ENCODE measurements at places on chromosomes 1 and 21.

DNA sequence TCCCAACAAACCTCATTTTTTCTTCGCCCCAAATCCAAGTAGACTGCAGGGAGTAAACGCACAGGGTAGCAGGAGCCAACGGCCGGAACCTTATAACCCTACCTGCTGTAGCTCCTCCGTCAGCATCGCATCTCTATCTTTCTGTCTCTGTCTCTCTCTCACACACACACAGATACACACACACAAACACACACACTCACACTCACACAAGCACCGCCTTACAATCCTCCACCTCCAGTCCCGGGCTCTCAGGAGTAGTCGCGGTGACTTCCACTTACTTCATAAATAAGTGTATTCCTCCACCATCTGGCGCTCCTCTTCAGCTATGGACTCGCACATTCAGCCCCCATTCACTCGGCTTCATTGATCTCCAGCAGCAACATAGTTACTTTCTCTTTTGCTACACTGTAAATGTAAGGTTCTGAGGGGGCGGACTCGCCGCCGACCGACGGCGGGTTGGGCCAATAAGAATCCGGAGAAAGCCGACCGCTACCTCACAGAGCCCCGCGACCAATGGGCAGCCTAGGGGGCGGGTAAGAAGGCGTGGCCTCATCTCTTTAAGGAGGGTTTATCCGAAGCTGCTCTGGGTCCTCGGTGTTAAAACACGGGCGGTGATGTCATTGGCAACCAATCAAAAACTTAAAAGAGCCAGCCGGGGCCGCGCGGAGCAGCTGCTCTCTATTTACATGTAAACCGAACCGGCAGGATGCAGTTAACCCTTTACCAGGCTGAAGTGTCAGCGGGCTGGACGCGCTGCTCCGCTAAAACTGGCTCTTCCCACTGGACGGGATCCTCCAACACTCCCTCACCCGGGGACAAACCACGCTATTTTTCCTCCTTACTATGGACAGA, at the start of gene DUSP10:
TSS of gene DUSP10 (minus strand) at position 387 of the 852 bp plus-strand sequence. CDS start 2,345 bp downstream, outside the sequence.
- peak; percentile 100 for DNase-seq

DNA sequence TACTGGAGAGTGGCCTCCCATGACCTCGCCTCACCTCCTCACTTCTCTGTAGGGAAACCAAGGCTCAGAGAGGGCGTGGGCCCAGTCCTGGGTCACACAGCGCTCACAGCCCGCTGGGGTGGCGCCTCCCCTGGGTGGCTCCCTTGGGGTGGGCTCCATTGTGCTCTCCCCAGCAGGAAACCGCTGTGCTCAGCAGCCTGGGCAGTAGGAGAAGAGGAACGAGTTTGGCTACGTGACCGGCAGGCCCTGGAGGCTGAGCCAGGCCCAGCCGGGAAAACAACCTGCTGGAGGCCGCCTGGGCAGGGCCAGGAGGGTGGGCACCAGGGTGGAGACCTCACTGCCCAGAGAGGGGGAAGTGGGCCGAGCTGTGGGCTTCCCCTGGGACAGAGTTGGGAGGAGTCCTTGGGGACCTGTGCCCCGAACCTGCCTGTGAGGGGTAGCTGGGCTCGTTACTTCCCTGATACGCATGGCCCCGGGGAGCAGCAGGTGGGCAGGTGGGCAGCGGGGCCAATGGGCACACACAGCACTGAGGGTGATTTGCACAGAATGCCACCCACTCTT, 15.0 kb upstream of the FAM131C start:
- DNase-seq, result no peak

- no peak for DNase-seq
These were observed 114.7 kb downstream of the APP start for GRCh38 chr21:26055841-26056264.

- DNase-seq, result no peak
These were observed 16.4 kb upstream of the GOLT1A start for GRCh38 chr1:204230211-204230610.

DNA sequence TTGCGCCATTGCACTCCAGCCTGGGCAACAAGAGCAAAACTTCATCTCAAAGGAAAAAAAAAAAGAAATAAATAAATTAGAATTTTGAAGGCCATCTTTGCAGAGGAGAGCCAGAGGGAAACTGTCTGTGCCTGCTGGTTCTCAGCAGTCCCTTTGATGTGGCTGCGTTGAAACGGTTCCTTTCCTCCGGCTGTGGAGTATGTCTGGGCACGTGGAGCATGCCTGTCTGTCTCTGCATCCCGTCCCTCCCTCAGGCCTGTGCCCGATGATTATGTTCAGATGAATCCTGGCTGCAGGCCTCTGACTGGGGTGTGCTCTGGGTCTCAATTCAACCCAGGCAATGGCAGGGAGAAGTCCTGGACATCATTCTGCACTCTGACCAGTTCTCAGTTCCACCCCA, 33.4 kb downstream of the KIAA1614 start:
- DNase-seq, result no peak

GRCh38 chr1:22248746-22249145, 105.8 kb upstream of the WNT4 start:
- DNase-seq, result no peak

GRCh38 chr1:215825056-215825455, 258.0 kb downstream of the KCTD3 start:
- DNase-seq, result no peak

GRCh38 chr1:87915771-87916170, 587.1 kb downstream of the LMO4 start:
- DNase-seq, result no peak

DNA sequence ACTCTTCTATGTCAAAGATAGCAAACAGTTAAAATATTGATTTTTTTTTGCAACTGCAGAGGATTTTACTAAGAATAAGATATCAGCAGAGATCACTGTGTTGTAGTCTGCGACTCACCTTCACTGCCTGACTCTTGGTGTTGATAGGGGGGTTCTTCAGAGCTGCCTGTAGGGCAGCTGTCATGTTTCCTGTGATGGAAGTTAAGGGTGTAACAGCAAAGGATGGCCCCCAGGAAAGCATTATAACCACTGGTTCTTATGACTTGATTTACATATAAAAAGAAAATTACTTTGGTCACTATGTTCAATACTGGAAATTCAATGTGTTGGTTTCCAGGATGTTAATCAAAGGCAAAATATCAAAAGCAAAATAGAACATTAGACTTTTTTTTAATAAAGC, 2.6 kb downstream of the ARPC5 start:
- DNase-seq, result peak; percentile 23

DNA sequence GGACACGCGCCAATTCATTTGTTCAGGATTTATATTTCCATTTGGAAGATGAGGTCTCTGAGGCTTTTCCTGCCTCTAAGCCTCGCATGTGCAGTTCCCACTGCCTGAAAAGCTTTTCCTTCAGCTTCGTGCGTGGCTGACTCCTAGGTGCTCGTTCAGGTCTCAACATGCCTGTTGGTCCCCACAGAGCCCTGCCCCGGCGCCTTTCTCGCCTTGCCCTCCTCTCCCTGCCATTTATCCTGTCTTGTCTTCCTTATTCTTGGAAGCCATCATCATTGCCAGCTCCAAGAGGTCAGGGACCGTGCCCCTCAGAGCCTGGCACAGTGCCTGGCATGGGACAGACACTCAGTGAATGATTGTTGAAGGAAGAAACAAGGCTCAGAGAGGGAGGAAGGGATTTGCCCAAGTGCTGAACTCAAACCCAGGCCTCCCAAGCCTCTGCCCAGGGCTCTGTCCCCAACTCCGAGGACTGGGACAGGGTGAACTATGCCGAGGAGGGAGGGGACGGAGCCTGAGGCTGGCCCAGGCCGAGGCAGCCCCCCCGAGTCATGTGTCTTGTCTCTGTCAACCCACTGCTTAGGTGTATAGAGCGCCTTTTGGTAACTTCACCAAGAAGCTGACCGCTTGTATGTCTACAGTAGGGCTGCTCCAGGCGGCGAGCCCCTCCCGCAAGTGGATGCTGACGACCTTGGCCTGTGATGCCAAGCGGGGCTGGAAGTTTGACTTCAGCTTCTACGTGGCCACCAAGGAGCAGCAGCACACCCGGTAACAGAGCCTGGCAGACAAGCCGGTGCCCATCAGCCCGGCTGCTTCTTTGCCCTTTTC, 47.3 kb downstream of the DISP3 start:
- DNase-seq, result no peak

DNA sequence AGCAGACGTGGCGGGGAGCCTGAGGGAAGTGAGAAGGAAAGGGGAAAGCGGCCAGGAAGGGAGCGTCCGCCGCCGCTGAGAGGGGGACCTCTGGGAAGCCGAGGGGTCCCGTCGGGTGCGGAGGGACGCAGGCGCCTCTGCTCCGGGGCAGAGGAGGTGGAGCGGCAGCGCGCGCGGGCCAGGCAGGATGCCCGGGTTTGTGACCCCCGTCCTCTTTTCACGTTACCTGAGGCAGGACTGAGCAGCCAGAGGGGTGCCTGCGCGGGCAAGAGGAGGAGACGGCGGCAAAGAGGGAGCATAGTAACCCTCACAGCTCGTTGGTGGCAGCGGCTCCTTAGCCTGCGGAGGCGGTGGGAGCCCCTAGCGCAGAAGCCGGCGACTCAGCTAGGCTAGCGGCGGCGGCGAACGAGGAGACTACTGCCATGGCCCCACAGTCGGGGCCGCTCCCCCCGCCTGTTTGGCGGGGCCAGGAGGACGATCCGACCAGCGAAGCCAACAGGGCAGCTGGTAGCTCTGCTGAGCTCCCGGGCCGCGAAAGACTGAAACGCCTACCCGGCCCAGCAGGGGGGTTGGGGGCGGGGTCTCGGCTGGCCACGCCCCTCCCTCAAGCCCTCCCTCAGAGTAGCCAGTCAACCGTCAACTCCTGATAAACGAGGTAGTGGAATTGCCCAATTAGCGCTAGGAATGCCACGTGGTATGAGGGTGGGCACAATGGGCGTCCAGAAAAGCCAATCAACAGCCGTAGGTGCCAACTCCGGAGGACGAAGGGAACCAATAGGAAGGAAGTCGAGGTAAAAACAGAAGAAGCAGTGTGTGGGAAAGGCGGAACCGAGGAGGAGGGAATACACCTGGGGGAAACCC, at the start of gene TESK2:
TSS of gene TESK2 (minus strand) at position 538 of the 861 bp plus-strand sequence. CDS start 33,378 bp downstream, outside the sequence.
- peak; percentile 100 for DNase-seq

DNA sequence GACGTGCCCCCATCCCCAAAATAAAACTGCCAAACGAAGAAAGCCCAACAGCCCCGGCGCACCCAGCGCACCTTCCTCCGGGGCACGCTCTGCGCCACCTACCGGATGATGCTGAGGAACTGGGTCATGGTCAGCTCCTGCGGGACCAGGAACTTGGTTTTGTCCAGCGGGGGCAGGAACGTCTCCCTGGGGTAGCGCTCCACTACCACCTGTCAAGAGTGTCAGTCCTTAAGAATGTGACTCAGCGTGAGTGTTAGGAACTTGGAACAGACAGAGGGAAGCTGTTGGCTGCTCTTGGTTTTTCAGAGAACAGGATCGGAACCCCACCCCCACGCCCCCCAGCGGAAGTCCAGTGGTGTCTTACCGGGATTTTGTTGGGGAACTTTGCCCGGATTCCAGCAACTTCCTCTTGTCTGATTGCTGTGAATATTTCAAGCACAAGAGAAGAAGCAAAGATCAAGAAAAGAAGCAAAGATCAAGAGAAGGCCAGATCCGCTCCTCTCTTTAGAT, 431 bp downstream of the MAP1LC3C start:
- peak; percentile 42 for DNase-seq

- DNase-seq, result no peak
These were observed 378.9 kb downstream of the HHAT start for GRCh38 chr1:210707300-210708240.

GRCh38 chr1:152018537-152018936, 18.3 kb downstream of the S100A11 start:
- DNase-seq, result peak; percentile 10

DNA sequence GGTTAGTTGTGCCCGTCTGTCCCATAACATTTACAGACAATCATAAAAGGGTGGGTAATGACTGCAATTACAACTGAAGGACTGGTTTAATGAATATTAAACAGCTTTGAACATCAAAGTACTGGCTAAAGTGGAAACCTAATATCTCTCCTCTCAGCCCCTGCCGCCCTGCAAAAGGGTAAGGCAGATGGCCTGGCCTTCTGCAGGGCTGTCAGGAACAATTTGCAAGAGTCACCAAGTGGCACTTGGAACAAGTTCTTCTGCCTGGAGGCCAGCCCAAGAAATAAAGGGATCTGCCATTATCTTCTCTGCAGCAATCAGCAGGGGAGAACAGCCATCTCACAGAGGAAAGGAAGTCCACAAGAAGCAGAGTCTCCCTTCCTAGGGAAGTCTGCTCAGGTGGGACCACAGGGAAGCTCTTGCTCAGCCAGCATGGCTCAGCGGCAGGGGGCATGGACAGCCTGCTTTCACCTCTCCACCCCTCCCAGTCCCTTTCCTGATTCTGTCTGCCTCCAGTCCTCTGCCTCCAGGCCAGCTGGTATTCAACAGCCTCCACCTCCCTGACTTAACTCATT, 96.1 kb downstream of the TRABD2B start:
- no peak for DNase-seq

DNA sequence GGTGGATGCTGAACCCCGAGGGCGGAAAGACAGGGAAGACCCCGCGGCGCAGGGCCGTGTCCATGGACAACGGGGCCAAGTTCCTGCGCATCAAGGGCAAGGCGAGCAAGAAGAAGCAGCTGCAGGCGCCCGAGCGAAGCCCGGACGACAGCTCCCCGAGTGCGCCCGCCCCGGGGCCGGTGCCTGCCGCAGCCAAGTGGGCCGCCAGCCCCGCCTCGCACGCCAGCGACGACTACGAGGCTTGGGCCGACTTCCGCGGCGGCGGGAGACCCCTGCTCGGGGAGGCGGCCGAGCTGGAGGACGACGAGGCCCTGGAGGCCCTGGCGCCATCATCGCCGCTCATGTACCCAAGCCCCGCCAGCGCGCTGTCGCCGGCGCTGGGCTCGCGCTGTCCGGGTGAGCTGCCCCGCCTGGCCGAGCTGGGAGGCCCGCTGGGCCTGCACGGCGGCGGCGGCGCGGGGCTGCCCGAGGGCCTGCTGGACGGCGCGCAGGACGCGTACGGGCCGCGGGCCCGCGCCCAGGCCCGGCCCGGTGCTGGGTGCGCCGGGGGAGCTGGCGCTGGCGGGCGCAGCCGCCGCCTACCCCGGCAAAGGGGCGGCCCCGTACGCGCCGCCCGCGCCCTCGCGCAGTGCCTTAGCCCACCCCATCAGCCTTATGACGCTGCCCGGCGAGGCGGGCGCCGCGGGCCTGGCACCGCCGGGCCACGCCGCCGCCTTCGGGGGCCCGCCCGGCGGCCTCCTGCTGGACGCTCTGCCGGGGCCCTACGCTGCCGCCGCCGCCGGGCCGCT, 20.7 kb downstream of the FOXO6 start:
- peak; percentile 38 for DNase-seq

DNA sequence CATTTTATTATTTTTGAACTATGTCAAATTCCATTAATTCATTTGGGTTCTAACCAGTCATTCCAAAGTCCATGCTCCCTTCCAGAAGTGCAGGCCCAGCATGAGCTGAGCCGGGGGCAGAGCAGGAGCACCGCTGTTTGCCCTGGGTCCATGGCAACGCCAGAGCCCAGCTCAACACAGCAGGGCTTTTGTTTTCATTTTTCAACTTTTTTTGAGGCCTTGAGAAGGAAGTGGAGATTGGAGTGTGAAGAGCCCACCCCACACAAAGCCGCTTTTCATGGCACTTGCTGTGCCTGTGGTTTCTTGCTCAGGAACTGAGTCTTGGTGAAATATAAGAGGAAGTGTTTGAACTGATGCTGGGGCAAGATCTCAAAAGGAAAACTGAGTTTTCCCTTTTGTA, 13.2 kb upstream of the PRMT2 start:
- DNase-seq, result peak; percentile 76
